ENCODE measurements at places on chromosomes 7 and 10. TPM values are rescaled to one million over a fixed set of nuclear protein-coding genes. Genes with fewer than 3 reads are reported as not detected.
A peak's percentile ranks its signal among the peaks of the same experiment; 100 is the strongest.

GRCh38 chr10:118809357-118810220 is 54.8 kb upstream of the CACUL1 start:
- DNase-seq = no peak
- H3K4me3 ChIP-seq = no peak overlapping the region
- no peaks in the 10 kb centered on the region for H3K4me1 ChIP-seq
- H3K27ac ChIP-seq = no peak overlapping the region
- no peaks in the 10 kb centered on the region for H3K36me3 ChIP-seq

GRCh38 chr10:96758423-96758822 is 38.1 kb upstream of the PIK3AP1 start:
- no peak overlapping the region for H3K4me3 ChIP-seq
- peaks cover 8% of the 10 kb centered on the region for H3K4me1 ChIP-seq
- peaks cover 17% of the 10 kb centered on the region for H3K27me3 ChIP-seq
- H3K36me3 ChIP-seq = no peaks in the 10 kb centered on the region

GRCh38 chr7:40530292-40530691 is 395.5 kb downstream of the SUGCT start:
- H3K4me3 ChIP-seq = no peak overlapping the region
- no peaks in the 10 kb centered on the region for H3K36me3 ChIP-seq
- H3K27ac ChIP-seq = no peak overlapping the region
- no peaks in the 10 kb centered on the region for H3K4me1 ChIP-seq
- no peak for DNase-seq

- peaks cover 10% of the 10 kb centered on the region for H3K36me3 ChIP-seq
- peaks cover 65% of the 10 kb centered on the region for H3K4me1 ChIP-seq
- H3K27me3 ChIP-seq = peaks cover 2% of the 10 kb centered on the region
- H3K27ac ChIP-seq = no peak overlapping the region
Measured at GRCh38 chr10:84311576-84311975, 16.8 kb upstream of the CCSER2 start.

- no peak overlapping the region for H3K27ac ChIP-seq
- H3K36me3 ChIP-seq = no peaks in the 10 kb centered on the region
- H3K4me3 ChIP-seq = no peak overlapping the region
- no peaks in the 10 kb centered on the region for H3K4me1 ChIP-seq
- DNase-seq = no peak
Measured at GRCh38 chr10:17599089-17599488, 18.1 kb downstream of the HACD1 start.

DNA sequence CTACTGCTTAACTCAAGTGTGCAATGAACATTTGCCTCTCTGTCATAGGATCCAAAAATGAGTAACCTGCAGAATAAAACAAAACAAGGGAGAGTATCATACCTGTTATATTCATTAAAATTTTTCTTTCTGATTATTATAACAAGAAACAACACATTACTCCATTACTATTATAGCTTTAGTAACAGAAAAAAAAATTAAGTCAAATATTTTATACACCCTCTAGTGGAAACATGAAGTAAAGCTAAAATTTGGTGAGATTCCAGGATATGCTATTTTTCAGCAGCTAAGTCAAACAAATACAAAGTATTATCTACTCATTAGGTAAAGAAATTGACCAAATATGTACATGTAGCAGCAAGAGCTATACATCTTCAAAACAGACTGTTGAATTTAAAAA is 56.3 kb downstream of the PDZD8 start:
- no peaks in the 10 kb centered on the region for H3K27me3 ChIP-seq
- no peak overlapping the region for H3K27ac ChIP-seq
- H3K4me3 ChIP-seq = no peak overlapping the region
- DNase-seq = no peak
- no peaks in the 10 kb centered on the region for H3K4me1 ChIP-seq
- no peaks in the 10 kb centered on the region for H3K36me3 ChIP-seq

- no peak overlapping the region for H3K27ac ChIP-seq
- peaks cover 7% of the 10 kb centered on the region for H3K36me3 ChIP-seq
- peaks cover 33% of the 10 kb centered on the region for H3K27me3 ChIP-seq
- H3K4me3 ChIP-seq = no peak overlapping the region
- DNase-seq = no peak
Measured at GRCh38 chr7:98133621-98134303, 27.1 kb downstream of the LMTK2 start.

GRCh38 chr7:79272938-79273337 is 180.5 kb downstream of the MAGI2 start:
- H3K4me1 ChIP-seq = no peaks in the 10 kb centered on the region
- no peak overlapping the region for H3K4me3 ChIP-seq
- no peak for DNase-seq
- no peaks in the 10 kb centered on the region for H3K27me3 ChIP-seq
- no peaks in the 10 kb centered on the region for H3K36me3 ChIP-seq

DNA sequence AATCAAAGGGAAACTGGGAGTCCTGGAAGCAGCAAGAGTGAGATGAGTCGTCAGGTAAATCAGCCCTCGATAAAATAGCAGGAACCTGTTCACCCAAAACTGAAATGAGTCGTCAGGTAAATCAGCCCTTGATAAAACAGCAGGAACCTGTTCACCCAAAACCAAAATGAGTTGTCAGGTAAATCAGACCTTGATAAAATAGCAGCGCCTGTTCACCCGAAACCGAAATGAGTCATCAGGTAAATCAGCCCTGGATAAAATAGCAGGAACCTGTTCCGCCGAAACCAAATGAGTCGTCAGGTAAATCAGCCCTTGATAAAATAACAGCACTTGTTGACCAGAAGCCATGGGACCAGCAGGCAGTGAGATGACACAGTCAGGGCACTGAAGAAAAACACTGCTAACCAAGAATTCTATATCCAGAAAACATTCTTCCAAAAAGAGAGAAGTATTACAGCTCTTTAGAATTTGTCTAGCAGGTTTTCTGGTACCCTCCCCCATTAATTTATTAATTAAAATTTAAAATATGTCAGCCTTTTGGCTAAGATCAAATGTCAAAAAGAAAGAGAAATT is 3.4 kb upstream of the CYP2E1 start:
- no peak overlapping the region for H3K4me3 ChIP-seq
- H3K4me1 ChIP-seq = peaks cover 14% of the 10 kb centered on the region
- no peak for DNase-seq
- H3K36me3 ChIP-seq = no peaks in the 10 kb centered on the region
- no peak overlapping the region for H3K27ac ChIP-seq
- H3K27me3 ChIP-seq = peaks cover 37% of the 10 kb centered on the region

- peak; percentile 52 for DNase-seq
- H3K27me3 ChIP-seq = no peaks in the 10 kb centered on the region
- H3K36me3 ChIP-seq = no peaks in the 10 kb centered on the region
- H3K4me1 ChIP-seq = peaks cover 4% of the 10 kb centered on the region
- H3K4me3 ChIP-seq = no peak overlapping the region
Measured at GRCh38 chr7:34928052-34928451, 109.2 kb downstream of the DPY19L1 start.

DNA sequence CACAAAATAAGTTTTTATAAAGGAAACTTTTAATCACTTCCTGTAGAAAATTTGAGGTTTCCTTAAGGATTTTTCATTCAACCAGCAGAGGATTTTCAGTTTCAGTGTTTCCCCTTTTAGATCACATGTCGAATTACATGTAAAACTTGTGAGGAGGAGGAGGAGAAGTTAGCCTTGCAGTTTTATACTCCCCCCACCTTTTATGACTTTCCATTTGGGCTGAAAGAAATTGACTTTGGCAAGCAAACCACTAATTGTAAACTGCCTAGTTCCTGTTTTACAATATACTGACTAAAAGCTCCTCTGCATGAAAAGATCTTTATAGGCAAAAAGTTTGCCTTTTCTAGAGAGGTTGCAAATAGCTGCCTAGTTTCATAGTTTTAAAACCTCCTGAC is 3.0 kb downstream of the BAMBI start:
- H3K4me3 ChIP-seq = no peak overlapping the region
- H3K36me3 ChIP-seq = no peaks in the 10 kb centered on the region
- peaks cover 25% of the 10 kb centered on the region for H3K4me1 ChIP-seq
- no peak overlapping the region for H3K27ac ChIP-seq
- no peak for DNase-seq

DNA sequence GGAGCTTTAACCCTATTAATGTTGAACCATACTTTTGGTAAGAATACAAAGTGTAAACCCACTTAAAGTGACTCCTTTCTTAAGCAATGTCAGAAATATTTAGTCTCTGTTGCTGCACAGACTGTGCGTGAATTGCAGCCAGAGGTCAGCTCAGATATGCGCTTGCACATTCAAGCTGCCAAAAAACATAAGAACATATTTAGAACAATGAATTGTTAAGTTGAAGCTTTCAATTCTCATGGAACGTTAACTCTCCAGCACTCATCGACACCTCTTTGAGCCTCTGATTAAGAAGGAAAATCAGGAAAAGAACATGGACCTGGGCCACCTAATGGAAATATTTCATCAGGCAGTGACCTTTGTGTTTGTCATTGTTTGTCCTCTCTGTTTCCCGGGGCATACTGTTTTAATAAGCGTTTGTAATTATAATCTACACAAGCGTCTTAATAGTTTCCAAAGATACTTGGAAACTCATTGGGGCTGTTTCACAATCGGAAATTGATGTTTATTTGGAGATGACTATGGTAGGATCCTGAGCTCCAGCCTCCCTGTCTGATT is 193.0 kb upstream of the CELF2 start:
- no peak overlapping the region for H3K4me3 ChIP-seq
- no peaks in the 10 kb centered on the region for H3K4me1 ChIP-seq
- peaks cover 6% of the 10 kb centered on the region for H3K27me3 ChIP-seq
- no peak overlapping the region for H3K27ac ChIP-seq
- DNase-seq = no peak

MYOF gene
- total RNA-seq = 0.39 TPM

DGKB gene
- total RNA-seq = not detected

ICA1 gene
- total RNA-seq = 1.8 TPM
